HS-5 (cell line): ENCODE measurements at places on chromosomes 5 and 9.

GRCh38 chr9:121992571-121993212 is 100.4 kb downstream of the TTLL11 start:
- peak; percentile 42 for DNase-seq

DNA sequence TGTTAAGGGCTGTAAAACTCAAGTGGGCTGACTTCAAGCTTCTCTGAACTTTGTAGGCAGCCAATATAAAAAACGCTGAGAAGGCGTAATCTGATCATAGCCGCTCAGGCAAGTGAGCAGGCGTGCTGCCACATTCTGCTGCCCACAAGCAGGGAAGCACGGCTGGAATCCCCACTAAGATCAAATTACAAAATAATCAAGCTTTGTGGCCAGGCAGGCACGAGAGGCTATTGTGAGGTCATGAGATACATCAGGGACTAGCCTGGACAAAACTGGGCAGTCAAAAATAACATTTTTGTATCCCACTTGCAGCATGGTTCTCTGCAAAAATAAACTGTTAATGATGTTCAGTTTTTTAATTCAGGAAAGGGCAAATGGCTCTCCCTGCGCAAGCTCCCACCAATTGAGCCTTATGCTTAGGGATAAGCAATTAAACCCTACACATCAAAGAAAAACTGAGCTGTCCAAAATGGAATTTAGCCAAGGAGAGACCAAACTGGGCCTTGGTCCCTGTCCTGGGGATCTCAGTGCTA is 64.0 kb downstream of the POU5F2 start:
- peak; percentile 60 for DNase-seq

GRCh38 chr5:132487095-132487428 is 3.5 kb downstream of the IRF1 start:
- no peak for DNase-seq

GRCh38 chr9:13524245-13524644 is 244.8 kb upstream of the MPDZ start:
- DNase-seq, result peak; percentile 4

GRCh38 chr9:133784731-133785561 is 46.8 kb upstream of the SARDH start:
- DNase-seq, result no peak

DNA sequence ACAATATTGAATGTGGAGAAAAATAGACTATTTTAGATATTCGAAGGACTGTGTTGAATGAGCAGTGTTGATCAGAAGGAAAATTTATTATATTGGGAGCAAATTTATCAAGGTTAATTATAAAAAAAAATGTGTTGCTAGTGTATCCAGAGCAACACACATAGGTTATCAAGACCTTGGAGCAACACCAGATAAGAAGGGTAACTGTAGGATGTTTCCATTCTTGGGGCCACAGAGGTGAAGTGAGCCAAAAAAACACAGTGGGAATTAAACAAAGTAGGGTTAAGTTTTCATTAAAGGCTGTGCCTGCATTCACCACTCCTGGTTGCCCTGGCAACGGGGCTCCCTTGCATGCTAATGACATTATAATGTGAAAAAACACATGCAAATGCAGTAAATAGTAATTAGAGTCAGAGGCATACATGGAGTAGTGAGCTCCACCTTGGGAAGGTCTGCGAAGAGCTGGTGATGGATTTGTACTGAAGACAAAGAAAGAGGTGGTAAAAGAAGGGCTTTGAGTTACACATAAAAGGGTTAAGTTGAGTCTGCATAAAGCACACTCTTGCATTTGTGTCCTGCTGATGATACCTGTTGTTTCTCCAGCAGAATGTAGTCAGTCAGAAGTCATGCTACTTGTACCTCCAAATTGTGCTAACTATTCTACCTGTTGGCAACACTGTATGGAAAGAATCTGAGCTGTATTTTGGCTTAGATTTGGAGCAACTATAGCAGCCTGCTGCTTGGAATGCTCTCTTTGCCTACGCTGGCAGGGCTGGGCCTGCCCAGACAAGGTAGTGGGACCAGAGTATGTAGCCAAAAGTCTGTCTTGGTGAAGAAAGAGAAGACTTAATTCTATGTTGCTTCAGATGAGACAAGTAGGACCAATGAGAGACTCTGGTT is 59.6 kb downstream of the ATG10 start:
- DNase-seq, result no peak

DNA sequence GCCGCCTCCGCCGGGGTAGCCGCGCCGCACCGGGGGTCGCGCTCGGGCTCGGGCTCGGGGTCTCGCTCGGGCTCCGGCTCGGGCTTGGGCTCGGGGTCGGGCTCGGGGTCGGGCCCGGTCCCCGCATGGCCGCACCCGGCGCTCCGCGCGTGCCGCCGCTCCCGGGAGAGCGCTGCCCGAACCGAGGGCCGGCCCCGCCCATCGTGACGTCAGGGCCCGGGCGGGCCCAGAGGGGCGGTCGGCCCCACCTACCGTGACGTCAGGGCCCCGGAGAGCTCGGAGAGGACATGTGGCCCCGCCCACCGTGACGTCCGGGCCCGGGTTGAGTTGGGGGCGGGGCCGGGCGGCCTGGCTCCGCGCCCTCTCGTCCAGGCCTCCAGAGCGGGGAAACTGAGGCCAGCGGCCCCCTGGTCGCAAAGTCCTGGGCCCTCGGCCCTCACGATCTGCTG is at the start of gene NSMF:
Gene NSMF (minus strand): TSS at position 183 of the 449 bp plus-strand sequence. CDS start 232 bp downstream, outside the sequence.
- peak; percentile 34 for DNase-seq

DNA sequence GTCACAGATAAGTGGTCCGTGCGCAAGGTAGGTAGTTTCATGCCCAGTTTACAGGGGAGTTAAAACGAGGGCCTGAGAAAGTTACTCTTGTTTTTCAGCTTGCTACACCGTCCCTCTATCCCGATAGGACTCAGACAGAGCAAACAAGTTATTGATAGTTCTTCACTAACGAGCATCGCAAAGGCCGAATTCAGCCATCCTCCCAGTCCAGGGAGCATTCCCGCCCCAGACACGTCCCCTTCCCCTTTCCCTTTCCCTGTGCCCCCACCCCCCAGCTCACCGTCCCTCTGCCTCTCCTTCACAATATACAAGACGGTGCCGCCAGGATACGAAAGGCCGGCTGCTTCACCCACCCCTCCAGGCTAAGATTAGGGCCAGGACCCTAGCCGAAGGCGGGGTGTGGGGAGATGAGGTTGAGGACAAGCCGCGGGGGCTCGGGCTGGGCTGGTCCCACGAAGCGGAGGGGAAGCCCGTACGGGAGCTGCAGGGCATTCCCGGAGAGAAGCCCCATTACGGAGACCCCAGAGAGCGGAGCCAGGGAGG is 599 bp downstream of the KIAA1191 start:
- no peak for DNase-seq

DNA sequence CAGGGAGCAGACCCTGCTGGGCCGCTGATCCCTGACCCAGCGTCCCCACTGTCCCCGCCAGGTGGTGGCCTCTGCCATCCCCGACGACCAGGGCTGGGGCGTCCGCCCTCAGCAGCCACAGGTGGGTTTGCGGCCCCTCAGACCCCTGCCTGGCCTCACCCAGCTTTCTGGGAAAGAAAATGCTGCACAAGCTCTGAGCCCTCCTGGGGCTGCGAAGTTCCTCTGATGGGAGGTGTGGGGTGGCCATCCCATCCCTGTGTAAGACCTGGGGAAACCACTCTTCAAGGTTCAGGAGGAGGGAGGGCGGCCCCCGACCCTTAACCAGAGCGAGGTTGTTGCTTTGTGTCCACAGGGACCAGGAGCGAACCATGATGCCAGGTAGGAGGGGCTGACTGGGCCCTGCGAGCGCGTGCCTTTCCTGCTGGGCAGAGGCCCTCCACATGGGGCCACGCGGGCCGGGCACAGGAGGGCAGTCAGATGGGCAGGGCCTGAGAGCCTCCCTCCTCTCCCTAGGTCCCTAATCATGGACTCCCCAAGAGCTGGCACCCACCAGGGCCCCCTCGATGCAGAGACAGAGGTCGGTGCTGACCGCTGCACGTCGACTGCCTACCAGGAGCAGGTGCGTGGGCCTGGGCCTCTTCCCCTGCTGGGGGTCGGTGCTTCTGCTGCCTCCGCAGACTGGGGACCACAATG is 7.7 kb downstream of the NOXA1 start:
- no peak for DNase-seq

DNA sequence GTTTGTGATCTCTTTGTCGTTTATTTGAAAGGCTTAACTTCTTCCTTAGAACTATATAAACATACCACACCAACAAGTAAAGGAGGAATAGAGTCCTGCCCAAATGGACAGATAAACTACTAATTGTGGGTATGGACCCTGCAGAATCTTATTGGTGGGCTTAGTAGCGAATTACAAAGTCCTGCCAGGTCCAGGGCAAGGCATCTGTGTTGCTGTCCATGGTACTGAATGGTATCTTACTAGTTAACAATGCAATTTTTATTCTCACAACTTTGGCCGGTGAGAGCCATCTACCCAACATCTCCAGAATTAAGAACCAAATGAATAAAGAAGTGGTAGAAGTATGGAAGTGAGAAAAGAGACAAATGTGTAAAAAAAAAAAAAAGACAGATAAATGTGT is 1782.4 kb upstream of the WWC1 start:
- no peak for DNase-seq

GRCh38 chr9:127022913-127023660 is 99.3 kb downstream of the ANGPTL2 start:
- no peak for DNase-seq

GRCh38 chr5:5221724-5222123 is 81.6 kb downstream of the ADAMTS16 start:
- peak; percentile 16 for DNase-seq

DNA sequence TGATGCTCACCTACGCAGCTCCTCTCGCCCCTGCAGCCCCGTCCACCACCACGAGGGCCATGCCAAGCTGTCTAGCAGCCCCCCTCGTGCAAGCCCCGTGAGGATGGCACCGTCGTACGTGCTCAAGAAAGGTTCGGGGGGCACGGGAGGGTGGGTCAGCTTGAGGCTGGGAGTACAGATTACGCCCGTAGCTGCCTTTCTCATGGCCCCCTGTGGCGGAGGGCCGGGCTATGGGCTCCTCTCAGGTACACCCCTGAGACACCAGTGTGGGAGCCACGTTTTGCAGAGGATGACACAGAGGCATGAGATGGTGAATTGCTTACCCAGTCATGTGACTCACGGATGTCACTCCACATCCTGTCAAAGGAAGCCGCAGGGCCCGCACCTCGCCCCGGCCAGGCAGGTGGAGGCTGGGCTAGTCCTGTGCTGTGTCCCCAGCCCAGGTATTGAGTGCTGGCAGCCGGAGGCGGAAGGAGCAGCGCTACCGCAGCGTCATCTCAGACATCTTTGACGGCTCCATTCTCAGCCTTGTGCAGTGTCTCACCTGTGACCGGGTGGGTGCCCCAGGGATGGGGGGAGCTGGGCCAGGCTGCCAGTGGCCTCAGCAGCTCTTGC is 33.7 kb downstream of the USP20 start:
- no peak for DNase-seq

DNA sequence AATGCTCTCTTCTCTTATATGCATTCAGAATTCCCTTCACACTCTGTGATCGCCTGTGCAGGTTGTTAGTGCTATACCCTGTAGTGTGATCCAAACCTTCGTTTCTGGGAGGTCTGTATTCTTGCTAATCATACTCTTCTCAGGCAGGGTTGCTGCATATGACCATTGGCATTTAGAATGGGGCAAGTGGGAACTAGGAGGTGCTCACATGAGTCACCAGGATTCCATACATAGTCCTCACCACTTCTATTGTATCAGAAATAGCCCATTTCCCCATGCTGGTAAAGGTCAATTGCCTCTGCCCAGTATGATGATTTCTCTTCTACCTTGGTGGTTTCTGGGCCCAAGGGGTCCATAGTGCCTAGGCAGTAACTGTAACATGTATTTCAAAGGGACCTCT is 443.5 kb upstream of the CDH6 start:
- peak; percentile 77 for DNase-seq

DNA sequence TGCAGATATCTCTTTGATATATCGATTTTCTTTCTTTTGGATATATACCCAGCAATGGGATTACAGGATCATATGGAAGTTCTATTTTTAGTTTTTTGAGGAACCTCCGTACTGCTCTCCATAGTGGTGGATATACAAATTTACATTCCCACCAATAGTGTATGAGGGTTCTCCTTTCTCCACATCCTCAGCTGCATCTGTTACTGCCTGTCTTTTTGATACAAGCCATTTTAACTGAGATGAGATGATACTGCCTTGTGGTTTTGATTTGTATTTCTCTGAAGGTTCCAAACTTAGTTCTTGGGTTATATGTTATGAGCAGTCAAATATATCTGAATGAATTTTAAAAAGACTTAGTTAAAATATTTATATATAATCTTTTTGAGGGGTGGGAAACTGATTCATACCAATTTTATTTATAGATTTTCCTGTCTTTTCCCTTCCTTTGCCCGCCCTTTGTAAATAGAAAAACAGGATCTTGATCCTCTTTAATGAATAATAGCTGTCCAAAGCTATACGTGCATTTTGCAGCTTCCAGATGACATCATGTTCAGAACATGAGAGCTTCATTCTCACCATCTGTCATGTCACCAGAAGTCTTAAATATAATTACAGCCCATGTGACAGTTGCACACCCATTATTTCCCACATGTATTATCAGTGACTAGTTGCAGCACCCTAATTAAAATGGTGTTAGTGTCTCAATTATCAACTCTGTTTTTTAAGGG is 6.2 kb upstream of the ARHGEF28 start:
- DNase-seq, result no peak

DNA sequence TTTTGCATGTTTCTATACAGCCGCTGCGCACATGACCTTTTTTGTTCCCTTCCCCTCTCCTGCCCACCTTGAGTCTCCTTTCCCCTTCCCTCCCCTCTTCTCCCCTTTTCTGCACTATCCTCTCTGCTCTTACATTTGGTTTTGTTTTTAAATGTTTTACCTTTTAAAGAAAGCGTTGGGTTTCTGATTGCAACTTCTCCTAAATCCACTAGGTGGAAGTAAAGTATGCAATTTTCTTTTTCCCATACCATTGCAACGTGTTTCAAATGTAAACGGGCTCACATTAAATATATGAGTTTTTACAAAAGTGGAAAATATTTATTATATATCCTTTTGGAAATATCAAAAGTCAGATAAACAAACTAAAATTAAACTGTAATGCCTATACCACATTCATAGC is 500.9 kb downstream of the DIRAS2 start:
- DNase-seq, result no peak

GRCh38 chr5:168268949-168269936 is 22.2 kb upstream of the WWC1 start:
- peak; percentile 70 for DNase-seq

DNA sequence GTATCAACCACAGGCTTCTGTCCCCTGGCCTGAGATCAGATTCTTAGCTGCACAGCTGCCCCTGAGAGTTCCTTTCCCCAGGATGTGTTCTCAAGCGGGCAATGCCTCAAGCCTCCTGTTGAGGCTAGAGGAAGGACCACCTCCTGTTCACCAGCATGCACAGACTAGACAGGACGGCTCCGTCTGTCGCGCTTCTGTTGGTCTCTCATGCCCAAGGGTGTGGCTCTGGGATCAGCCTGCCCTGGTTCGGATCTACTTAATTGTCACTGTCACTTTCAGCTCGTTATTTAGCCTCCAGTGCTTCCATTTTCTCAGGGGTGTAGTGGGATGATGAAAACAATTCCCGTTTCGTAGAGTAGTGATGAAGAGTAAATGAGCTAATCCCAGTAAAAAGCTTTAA is 103.1 kb downstream of the KCNIP1 start:
- no peak for DNase-seq
